DMS 273 treated with DMSO at 0.1 percent for 48 hours (cell line): ENCODE measurements at places on chromosomes 1 and 21.

GRCh38 chr1:164614316-164614715 lies 55.3 kb downstream of the PBX1 start:
- no peak for DNase-seq

GRCh38 chr1:156409439-156409838 lies 40.4 kb downstream of the RHBG start:
- no peak for DNase-seq

GRCh38 chr1:65527190-65527589 lies 106.7 kb downstream of the LEPR start:
- DNase-seq = peak; percentile 62

DNA sequence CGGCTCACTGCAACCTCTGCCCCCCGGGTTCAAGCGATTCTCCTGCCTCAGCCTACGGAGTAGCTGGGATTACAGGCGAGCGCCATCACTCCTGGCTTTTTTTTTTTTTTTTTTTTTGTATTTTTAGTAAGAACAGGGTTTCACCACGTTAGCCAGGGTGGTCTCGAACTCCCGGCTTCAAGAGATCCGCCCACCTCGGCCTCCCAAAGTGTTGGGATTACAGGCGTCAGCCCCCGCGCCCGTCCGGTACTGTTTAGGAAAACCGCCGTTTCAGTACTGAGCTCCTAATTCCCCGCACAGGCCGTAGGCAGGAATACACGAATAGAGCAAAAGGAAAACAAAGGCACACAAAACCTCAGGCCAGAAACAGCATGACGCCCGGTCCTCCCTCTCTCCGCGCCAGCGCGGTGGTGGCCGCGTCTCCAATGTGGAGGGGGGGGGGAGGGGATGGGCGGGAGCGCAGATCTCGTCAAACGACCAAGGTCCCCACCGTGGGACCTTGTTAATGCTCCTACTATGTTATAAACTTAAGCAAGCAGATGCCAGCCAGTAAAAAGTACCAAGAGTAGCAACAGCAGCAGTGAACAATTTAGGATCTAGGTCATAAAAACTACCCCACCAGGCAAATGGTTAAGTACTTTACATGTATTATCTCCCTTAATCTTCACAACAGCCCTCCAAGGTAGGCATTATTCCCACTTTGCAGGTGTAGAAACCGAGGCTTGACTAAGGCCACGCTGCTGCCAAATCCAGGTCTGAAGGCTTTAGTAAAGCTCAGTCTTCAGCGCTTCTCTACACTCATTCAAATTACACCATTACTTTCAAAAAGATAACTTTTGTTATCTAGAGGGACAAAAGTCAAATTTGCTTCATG lies 648 bp upstream of the ADAR start:
- peak; percentile 49 for DNase-seq

DNA sequence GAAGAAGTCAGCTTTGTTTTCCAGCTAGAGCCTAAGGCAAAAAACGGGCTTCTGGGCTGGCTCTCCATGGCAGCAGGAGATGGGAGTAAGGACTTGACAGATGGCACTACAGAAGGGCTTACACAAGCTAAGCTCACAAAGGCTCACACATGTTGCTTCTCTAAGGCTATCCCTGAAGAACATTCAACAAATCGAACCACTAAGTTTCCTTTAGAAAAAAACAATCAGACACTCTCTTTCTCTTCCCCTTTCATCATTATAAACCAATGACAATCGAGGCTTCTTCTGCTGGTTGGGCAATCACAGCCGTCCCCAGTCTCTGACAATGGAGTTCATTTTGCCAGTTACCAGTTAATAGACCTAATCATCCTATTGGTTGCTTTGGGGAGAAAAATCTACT lies 40.5 kb downstream of the TRIT1 start:
- peak; percentile 100 for DNase-seq

GRCh38 chr1:91900562-91900961 lies 14.6 kb upstream of the TGFBR3 start:
- DNase-seq = no peak

DNA sequence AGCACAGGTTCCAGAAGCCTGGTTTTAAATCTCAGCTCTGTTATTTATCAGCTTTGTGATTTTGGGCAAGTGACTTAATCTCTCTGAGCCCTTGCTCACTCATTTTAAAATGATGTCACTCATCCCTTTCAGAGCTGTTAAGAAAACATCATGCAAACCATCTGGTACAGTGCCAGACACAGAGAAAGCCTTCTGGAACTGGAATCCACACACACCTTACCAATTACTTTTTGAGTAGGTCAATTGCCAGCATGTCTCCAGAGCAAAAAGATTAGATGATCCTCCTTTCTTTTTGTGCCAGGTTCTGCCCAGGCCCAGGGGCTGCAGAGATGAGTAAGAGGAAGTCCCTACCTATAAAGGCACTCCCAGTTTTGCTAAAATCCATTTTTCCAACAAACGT lies 61.3 kb downstream of the ROR1 start:
- DNase-seq = peak; percentile 26

- DNase-seq = no peak
Observed at GRCh38 chr21:44326716-44327602, 12.2 kb downstream of the CFAP410 start.

GRCh38 chr1:31905093-31905509 lies 33.1 kb downstream of the PTP4A2 start:
- DNase-seq = no peak

GRCh38 chr1:80925130-80925805 lies 875.5 kb upstream of the ADGRL2 start:
- no peak for DNase-seq

- DNase-seq = no peak
Observed at GRCh38 chr1:59026472-59026948, 242.7 kb upstream of the JUN start.

DNA sequence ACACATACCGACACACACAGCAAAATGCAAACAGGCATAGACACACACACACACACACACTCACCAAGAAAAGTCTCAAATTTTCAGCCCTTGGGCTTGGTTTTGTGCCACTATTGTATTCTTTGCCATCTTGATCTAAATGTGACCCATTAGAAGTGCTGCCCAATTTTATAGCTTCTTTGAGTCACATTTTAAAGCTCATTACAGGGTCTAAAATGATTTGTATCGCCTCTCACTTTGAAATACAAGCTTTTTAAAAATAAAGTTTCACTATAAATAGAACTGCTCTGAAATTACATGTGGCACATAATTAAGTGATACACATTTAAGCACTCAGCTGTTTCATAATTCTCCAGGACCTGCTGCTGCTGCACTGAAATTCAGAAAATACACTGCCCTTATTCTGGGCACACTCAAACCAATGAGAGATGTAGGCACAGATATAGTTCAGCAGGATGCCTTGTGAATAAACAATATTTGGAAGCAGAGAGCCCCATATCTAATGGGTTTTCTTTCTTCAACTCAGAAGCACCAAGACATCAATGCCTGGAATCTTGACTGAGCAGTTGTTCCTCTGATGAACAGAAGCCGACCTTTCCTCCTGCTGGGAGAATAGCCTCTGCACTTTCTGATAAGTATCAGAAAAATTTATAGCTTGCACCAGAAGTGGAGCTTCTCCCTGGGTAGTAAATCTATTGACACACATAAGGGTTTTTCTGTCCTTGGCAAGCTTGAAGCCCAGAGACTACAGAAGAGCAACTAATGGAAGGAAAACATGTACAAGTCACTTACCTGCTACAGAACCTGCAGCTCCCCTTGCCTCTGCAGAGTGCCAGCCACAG lies 37.0 kb upstream of the PLPPR4 start:
- DNase-seq = no peak

DNA sequence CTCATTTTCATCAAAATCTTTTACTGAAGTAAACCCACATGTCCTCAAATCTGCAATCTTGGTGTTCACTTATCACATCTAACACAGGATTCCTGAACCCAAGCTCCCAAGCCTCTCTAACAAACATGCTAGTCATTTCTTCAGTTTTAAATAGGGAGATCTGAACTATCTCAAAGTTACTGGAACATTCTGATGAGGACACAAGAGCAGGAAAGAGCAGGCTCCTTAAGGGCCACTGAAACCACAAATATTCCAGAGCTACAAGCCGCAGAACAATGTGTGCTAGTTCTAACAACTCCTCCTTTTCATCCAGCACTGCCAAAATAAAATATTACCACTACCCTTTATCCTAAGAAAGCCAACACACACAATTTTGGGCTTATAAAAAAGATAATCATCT lies 38.9 kb downstream of the WARS2 start:
- no peak for DNase-seq

DNA sequence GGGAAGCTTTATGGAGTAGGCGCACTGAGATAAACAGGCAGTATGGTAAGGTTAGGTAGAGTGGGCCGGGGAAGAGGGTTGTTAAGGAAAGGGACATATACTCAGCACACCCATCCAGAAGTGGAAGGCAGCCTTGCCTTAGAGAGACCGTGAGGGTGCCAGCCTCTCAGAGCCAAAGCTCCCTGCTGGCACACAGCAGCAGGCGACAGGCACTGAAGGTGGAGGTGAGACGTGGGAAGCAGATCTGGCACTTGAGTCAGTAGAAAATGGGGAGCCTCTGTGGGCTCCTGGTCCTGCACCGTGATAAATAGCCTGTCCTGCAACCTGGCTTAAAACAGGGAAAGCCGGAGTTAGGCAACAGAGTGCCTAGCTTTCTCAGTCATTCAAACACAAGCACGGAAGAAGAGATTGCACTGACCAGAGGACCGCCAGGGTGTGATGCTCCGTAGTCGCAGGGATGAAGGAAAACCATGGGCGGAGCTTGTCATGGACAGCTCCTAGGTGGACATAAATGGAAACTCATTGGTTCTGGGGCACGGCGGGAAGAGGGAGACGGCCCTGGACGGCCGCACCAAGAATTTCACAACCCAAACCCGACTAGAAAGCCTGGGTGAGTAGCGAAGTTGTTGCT lies 15.5 kb downstream of the KCNK1 start:
- no peak for DNase-seq

DNA sequence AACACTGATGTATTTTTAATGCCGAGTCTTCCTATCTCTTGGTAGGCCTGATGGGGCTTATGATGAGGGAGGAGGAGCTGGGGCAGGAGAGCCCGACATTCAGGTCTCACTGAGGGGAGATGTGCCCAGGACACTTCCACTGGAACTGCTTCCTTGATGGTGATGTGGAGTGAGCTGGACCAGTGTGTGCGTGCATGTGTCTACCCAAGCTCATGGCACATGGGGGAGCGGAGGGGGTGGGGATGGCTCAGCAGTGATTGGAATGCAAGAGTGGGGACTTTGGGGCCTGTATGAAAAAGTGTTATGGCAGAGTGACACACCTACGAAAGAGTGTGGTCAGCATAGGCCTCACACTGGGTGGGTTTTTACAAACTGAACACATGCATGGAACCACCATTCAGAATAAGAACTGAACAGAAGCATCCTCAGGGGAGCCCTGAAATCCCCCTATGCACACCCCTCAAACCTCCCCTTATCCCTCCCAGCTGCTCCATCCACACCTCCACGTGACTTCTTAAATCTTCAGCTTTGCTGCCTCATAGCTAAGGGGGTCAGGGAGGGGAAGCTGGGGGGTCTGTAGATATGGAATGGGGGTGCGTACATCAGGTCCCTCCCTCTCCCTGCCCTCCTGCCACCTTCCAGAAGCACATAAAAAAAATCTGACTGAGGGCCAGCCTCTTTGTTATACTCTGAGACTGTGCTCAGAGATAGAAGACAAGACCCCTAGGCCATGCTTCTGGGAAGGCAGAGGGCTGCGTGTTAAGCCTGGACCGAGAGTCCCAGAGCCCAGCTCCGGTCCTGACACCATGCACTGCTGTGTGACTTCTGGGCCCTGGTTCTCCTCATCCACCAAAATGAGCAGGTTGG lies 11.6 kb downstream of the IL6R start:
- no peak for DNase-seq

GRCh38 chr1:70397013-70397412 lies 14.1 kb upstream of the CTH start:
- no peak for DNase-seq

DNA sequence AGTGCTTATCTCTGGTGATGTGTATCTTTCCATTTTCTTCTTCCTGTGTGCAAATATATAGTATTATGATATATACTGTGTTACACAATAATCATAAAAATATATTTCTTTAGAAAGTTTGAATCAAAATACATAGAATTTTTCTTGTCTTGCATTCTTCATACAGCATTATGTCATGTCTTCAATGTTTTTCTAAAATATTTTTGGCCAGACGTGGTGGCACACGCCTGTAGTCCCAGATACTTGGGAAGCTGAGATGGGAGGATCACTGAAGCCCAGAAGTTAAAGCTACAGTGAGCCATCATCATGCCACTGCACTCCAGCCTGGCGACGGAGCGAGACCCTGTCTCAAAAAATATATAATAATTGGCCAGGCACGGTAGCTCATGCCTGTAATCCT lies 41.6 kb downstream of the IL6R start:
- DNase-seq = no peak

DNA sequence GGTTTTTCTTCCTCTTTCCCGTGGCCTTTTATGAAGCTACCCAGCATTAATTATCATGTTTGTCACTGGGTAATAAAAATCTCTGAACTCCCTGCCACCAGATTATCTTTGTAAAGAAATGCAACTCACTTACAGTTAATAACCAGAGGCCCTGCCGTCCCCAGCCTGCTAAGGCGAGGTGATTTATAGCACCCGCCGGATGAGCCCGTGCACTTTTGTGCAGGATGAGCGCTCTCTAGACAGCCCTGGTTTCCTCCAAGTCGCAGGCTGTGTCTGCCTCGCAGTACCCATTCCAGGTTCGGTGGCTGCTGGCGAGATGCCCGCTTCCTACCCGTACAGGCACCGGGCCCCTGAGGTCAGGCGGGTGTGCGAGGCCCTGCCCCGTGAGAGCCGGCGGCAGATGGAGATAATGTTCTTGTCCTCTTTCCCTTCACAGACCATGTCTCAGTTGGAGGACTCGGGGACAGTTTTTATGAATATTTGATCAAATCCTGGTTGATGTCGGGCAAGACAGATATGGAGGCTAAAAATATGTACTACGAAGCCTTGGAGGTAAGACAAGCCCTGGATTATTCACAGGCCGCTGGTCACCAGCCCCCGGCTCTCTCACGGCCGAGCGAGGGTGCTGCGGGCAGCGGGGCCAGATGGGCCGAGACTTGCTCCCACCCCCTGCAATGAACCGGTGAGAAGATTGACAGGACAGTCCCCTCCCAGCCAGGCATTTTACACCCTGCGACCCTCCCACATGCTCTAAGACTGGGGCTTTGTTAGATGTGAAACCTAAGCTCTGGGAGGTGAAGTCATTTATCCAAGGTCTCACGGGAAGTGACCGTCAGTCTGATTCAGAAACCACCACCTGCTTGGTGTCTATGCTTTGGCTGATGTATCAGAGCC lies 28.5 kb upstream of the SELENON start:
- DNase-seq = peak; percentile 81

- DNase-seq = no peak
Observed at GRCh38 chr1:2150801-2151200, 43.8 kb downstream of the FAAP20 start.

DNA sequence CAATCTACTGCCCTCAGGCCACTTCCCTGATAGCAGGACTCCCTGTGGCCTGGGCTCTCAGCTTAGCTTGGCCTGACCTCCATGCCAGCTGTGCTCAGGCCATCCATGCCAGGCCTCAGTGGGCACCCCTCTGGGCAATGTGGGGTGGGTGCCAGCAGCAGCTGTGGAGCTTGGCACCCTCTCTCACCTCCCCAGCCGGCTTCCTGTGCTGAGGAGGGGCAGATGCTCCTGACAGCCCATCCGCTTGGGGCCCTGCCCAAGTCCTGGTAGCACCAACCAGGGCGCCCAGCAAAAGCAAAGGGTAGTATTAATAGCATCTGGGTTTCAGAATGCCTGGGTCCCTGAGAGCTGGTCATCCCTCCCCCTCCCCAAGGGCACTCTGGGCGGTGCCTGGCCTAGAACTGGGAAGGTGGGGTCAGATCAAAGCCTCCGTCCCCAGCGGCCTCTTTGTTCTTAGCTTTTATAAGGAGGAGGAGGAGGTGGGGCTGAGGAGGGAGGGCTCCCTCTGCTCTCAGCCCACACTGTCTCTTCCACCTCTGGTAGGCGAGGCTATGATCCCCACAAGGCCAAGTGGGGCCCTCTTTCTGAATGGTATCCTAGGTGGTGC lies 6.1 kb downstream of the EFNA4 start:
- DNase-seq = no peak
